ENCODE measurements at places on chromosomes 12 and 14.
A peak's percentile ranks its signal among the peaks of the same experiment; 100 is the strongest.

DNA sequence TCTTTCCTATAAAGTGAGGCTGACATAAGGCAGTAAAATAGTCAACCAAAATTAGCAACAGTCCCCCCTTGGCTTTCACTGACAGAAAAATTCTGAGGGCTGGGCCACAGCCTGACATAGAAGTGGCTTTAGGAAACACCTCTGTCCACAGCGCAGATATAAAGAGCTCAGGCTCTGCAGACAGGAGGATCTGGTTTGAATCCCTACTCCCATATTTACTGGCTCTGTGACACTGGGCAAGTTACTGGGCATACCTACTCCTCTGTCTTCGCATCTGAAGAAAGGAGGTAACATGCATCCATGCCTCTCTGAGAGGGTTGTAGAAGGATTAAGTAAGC is 95.3 kb downstream of the STXBP6 start:
- DNase-seq, result no peak

DNA sequence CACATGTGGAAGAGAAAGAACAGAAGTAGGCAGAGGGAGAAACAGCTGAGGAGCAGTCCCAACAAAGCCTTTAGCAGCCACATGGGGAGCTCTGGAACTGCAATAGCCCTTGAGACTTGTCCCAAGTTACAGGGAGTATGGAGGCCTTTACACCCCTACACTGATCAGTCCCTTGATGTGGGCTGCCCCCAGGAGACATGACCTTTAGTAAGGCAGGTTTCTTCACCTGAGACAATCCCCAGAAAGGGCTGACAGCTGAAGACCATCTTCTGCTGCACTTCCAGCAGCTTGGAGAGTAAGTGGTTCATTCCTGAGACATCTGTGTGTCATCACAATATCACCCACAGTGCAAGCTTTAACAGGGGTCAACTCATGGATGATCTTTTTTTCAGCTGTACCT is 8.6 kb upstream of the SNAPC1 start:
- DNase-seq, result no peak

DNA sequence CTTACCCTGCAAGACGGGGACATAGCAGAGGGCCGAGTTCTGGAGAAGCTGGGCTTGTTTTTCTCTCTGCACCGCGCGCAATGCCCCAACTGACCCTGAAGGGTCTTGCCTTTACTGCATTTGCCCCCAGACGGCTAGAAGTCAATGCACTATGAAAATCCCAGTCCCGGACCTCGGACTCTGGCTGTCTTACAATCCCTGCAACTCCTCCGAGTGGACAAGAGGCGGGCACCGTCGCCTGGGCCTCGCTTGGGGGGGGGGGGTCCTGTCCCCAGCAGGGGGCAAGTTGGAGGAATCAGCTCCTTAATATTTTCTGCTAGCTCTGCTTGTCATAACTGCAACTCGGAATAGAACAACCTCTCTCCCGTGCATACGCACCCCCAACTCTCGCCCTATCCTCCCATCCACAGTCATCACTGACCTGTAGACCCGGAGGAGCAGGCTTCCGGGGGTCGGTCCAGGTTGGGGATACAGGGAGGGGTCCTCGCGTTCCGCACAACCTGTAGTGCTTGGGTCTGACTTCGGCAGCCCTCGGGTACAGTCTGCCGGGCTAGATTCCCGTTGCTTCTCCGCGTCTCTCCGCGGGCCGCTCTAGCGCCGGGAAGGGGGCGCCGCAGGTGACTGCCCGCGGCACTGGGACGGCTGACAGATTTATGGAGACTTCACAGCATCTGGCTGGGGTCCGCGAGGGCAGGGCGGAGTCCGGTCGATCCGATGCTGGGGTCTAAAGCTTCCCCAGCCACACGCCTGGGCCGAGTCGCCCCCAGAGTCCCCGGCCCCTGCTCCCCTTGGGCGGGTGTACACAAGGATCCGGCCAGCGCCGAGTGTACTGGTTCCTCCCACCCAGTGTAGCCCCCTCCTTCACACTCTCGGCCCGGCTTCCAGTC is 3.3 kb upstream of the PAX9 start:
- no peak for DNase-seq

DNA sequence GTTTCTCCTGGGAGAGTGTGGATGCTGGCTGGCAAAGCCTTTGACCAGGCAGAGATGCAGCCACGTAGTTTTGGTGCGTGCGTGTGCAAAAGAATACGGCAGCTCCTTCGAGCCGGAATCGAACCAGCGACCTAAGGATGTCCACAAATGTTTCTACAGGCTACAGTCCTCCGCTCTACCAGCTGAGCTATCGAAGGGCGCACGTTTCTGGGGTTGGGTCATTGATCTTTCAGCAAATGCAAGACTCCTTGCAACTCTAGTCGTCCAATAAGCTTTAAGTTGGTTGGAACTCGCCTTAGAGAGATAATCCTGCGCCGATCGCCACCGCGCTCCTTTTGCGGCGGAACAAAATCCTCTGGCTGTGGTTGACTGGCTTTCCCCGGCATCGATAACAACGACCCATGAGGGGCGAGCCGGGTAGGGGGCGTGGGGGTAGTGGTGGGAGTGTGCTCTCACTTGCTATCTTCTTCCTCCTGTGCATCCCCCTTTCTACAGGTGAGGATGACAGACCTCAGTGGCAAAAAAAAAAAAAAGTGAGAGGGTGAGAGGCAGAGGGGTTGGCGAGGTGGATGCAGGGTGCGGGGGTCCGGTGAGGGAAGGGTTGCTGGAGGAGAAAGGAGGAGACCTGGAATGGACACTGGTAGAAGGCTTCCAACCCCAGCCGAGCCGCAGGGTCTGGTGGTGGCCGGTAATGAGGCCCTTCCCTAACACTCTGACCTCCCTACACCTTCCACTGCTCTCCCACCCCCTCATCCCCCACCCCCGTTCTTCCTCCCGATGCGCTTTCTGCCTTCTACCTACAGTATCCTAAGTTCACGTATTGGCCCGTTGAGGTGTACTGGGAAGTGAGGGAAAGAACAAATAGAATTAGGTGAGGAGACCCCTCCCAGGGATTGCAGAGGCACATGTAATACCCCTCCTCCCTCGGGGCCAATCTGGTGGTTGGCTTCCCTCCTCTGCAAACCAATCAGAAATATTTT is 11.8 kb upstream of the OR6S1 start:
- no peak for DNase-seq

DNA sequence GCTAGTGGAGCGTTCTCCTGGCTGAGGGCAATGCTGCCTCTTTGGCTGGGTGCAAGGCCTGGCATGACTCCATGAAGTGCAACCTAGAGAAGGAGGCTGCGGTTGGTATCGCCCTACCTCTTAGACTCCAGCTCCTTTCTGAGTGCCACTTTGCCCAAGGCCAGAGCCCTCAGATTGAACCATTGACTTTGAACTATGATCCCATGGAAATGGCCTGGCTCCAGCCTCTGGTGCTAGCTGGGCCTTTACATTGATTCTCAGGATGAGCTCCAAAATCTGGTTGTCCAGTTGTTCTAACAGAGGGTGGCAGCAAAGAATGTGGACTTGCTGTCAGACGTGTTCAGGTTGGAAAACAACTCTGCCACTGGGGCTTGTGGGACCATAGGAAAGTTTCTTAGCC is 16.1 kb upstream of the SMOC1 start:
- peak; percentile 55 for DNase-seq

GRCh38 chr12:103672401-103673119 is 85.5 kb downstream of the STAB2 start:
- DNase-seq, result no peak

- no peak for DNase-seq
Measured at GRCh38 chr14:54478636-54479215, 10.1 kb downstream of the GMFB start.

- DNase-seq, result peak; percentile 73
Measured at GRCh38 chr12:132523576-132524331, 33.8 kb downstream of the FBRSL1 start.

DNA sequence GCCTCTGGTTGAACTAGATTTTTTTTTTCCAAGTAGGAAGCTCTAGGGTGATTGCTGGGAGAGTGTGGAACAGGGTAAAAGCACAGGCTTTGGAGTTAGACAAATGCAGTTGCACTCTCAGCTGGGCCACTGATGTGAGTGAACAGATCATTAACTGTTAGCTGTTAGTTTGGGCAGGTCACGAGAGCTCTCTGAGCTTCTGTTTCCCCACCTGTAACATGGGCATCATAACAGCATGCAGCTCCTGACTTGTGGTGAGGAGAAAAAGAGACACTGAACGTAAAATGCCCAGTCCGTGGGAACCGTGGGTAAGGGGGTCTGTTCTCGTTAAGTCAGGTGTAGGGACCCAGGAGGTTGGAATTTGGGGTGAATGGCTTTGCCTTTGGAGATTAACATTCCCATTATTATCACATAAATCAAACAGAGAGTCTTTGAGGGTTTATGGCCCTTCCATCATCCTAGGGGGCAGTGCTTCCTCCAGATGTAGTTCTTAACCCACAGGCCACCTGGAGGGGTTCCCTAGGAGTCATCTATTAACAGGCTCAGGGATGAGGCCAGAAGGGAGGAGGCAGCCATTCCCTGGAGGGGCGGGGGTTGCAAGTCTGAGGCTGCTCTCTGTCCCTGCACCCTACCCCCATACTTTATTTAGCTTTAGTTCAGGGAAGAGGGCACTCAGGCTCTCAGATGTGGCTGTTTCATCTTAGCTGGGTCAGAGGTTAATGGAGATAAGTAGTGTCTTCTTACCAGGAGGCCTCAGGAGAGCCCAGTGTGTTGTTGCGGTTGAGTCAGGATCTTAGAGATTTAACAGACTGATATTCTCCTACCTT is 135.2 kb downstream of the DACT1 start:
- no peak for DNase-seq

- DNase-seq, result no peak
Measured at GRCh38 chr14:68851078-68851477, 58.2 kb upstream of the ZFP36L1 start.

Data from T47D (cell line).